Upper lobe of right lung (tissue), 1 donor: ENCODE measurements at places on chromosomes 2 and 18. TPM values are rescaled to one million over a fixed set of nuclear protein-coding genes. Genes with fewer than 3 reads are reported as not detected.
A peak's percentile ranks its signal among the peaks of the same experiment; 100 is the strongest.

Gene SNX17
- 97.6 TPM for total RNA-seq

Gene VWA3B
- total RNA-seq = 0.17 TPM

Gene IL36B
- not detected for total RNA-seq

Gene TSHZ1
- total RNA-seq = 17.3 TPM

Gene SERPINB12
- not detected for total RNA-seq

Gene ASXL2
- 34.3 TPM for total RNA-seq

Gene DSC2
- total RNA-seq = 17.2 TPM

Gene UNC80
- not detected for total RNA-seq

Gene GAD1
- total RNA-seq = not detected

Gene TM4SF20
- total RNA-seq = not detected

DNA sequence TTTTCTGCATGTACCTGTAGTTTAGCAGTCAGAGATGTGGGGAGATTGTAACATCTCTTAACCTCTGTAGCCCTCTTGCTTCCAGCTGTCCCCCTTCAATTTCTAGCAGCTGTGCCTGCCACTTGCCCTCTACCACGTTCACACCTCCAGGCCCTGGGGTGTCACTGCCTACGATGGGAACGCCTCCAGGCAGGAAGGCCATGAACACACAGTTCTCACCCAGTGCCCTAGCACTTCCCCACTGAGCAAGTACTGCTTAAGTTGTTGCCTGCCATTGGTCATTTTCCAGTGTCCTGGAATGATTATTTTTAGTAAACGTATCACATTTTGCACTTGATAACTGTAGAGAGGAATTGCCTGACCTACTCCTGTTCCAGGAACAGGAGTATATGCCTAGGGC is 77.1 kb upstream of the B3GNT7 start:
- no peak for DNase-seq

- DNase-seq = peak; percentile 56
These were observed 47.8 kb upstream of the FOSL2 start for GRCh38 chr2:28344756-28345373.

- no peak for DNase-seq
These were observed 113.4 kb downstream of the AP1S3 start for GRCh38 chr2:223723954-223724411.

- no peak for DNase-seq
These were observed 682.0 kb upstream of the RAB6C start for GRCh38 chr2:129297430-129297829.

GRCh38 chr2:200054681-200055468 is 99.5 kb downstream of the MAIP1 start:
- DNase-seq = no peak

- DNase-seq = no peak
These were observed 968.5 kb downstream of the BCL11A start for GRCh38 chr2:59584958-59585357.

GRCh38 chr2:157935378-157935906 is 59.3 kb upstream of the ACVR1 start:
- DNase-seq = no peak

GRCh38 chr18:51651761-51652160 is 454.3 kb upstream of the MEX3C start:
- DNase-seq = no peak

DNA sequence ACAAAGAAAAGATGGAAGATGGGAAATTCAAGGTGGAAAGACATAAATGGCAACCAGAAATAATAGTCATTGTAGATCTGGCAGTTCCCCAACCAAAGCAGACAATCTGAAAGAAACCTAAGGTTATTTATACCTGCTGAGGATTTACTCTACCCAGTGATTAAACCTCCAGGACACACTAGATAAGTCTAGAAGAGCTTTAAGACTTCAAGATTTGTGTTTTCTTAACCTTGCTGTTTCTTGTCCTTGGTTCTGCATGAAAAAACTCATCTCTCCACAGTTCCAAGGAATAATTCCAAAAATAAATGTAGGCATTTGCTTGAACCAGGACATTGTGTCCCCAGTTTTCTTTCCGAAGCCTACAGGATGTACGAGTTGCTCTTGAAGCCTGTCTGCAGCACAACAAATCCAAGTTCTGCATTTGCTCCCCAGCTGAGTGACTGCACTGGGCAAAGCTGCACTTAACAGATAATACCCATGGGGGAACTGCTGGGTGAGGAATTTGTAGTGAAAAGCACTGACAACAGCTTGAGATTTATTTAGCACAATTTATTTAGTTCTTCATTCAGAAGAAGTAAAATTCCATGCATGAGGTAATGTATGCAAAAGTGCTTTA is 19.8 kb downstream of the DTNA start:
- no peak for DNase-seq

DNA sequence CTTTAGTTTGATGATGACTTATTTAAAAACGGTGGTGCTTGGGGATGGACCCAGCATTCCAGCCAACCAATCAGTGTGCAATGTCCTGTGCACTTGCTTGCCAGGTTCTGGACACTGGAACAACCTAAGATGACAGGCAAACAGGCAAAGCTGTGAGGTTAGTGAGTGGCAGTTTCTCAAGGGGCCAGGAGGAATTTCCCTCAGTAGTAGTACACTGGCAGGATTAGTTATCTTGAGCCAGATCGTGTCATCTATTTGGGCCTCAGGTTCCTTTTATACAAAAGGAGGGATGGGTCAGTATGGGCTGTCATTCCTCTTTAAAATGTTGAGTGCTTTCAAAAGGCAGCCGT is 26.6 kb downstream of the MAP4K4 start:
- DNase-seq = no peak

GRCh38 chr2:151009437-151010175 is 252.1 kb downstream of the RBM43 start:
- no peak for DNase-seq

GRCh38 chr2:71299507-71299906 is 32.1 kb upstream of the ZNF638 start:
- DNase-seq = no peak

GRCh38 chr2:175755169-175755568 is 246.9 kb downstream of the LNPK start:
- no peak for DNase-seq

DNA sequence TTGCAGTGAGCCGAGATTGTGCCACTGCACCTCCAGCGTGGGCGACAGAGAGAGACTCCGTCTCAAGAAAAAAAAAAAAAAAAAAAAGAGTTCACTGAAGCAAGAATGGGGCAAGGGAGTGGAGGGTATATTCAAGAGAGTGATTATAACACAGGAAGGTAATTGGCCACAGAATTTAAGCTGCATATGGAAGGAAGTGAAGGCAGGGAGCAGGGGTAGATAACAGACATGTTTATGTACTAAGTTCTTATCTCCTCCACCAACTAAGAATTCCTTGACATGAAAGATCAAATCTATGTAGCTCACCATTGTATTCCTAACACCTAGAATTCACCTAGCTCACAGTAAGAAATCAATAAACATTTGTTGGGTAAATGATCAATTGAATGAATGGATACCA is 37.3 kb downstream of the GKN2 start:
- no peak for DNase-seq

DNA sequence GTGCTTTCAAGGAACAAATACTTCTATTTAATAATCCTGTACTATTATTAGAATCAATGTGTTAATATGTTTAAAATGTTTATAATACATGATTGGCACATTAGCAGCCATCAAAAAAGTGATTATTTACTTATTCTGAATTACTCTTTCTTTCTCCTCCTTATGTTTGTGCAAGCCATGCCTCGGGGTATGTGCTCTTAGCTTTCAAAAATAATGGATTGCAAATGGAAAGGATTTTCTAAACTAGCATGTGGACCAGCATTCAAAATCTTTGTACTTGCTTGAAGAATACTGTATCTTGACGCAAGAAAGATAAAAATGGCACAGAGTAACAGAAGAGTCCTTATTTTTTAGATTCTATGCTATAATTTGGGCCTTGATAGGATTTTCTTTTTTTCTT is 156.5 kb downstream of the CDH7 start:
- no peak for DNase-seq

GRCh38 chr2:14907014-14907612 is 274.6 kb downstream of the LRATD1 start:
- DNase-seq = no peak
